Fibroblast of skin of right quadriceps (primary cell): ENCODE measurements at places on chromosomes 3 and 15.

GRCh38 chr3:194604126-194604525, 29.1 kb downstream of the TMEM44 start:
- no peak for DNase-seq

DNA sequence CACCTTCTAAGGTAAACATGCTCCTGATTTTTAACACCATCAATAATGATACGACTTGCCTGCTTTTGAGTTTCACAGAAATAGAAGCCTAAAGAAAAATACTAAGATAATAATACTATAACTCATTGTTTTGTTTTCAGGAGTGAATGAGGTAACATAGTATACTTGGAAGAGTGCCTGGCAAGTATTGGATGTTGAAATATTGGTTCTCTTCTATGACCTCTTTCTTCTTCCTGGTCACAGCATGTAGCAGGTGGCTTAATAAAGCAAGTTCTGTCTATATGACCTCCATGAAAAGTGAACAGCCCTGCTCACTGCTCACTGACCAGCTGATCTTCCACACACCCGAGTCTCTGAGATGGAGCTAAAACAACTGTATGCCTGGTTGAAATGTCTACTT, 312.3 kb upstream of the ONECUT1 start:
- DNase-seq, result no peak

GRCh38 chr3:24110051-24110450, 165.0 kb downstream of the NR1D2 start:
- peak; percentile 68 for DNase-seq

- no peak for DNase-seq
Observed at GRCh38 chr3:20160230-20160629, 25.8 kb downstream of the SGO1 start.
